Activated CD8-positive, alpha-beta memory T cell treated with anti-CD3 and anti-CD28 coated beads, Interleukin-2, amount 10 ng/mL, durations not matched to agents 7 days and 5 days (primary cell): ENCODE measurements at places on chromosomes 11 and 22.

DNA sequence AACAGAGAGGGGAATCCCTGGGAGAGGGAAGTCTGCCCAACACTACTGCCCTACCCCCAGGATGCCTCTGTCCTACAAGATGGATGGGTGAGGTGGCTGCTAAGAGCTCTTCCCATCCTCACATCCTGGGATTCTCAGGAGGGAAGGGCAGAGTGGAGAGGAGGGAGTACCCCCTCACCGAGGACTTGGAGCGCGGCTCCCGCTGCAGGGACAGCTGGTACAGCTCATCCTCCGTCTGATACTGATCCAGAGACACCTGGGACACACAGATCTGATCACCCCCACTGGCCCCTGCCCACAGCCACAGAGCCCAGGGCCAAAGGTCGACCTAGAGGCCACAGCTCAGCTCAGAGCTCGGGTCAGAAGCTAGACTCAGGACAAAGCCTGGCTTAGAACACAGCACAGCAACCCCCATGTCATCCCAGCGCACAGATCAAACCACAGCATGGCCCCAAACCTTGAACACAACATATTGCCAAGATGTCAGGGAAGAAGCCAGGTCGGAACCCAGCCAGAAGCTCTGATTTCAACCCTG, 8.2 kb downstream of the RASGRP2 start:
- H3K36me3 ChIP-seq: peaks cover 21% of the 10 kb centered on the region
- H3K4me1 ChIP-seq: peaks cover 5% of the 10 kb centered on the region

GRCh38 chr11:111077530-111078322, 167.8 kb upstream of the POU2AF2 start:
- no peak overlapping the region for H3K4me3 ChIP-seq
- DNase-seq: no peak
- no peaks in the 10 kb centered on the region for H3K36me3 ChIP-seq
- no peak overlapping the region for H3K27ac ChIP-seq
- H3K27me3 ChIP-seq: no peaks in the 10 kb centered on the region
- no peaks in the 10 kb centered on the region for H3K4me1 ChIP-seq

DNA sequence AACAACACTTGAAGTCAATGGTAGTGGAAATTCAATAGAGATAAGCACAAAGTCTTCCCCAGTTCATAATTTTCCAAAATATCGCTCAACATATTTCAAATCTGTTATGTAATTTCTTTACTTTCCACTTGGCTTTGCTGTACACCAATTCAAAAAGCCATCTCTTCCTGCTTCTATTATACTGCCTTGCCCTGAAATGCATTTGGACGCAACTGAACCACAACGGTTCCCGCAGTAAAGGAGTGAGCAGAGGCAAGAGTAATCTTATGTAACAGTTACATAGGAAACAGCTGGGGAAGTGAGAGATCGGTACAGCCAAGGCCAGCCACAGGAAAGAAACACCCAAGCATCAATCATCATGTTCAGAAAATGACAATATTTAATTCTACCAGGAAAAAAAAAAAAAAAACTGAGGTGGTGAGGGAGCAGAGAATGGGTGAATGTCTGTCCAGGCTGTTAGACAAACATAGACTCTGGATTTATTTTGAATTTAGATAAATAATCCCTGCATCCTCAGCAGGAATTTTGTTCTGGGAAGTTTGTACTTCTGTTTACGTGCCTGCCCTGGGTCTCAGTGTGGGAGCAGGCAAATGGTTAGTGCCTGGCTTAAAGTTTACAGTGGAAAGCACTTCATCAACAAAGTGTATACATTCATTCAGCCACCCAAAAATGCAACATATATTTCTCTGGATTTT, 392.2 kb downstream of the ETS1 start:
- no peak overlapping the region for H3K27ac ChIP-seq

DNA sequence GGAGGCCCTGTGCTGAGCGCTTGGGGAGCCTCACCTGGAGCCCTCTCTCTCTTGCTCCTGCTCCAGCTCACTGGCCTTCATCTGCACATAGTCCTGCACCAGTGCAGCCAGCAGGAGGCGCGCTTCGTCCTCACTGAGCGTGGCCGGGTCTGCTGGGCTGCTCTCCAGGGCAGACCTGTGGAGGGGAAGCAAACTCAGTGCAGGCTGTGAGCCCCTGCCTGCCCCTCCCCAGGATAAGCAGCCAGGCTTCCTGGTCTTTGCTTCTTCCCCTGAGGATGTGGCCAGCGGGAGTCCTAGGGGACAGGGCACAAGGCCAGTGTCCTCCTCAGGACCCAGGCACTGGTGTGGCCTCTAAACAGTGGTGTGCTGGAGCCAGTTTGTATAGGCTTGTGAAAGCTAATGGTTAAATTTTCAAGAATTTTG, 2.2 kb downstream of the CALCA start:
- H3K27me3 ChIP-seq: peaks cover 70% of the 10 kb centered on the region
- H3K4me3 ChIP-seq: no peak overlapping the region
- peak; percentile 65 for DNase-seq
- no peak overlapping the region for H3K27ac ChIP-seq
- H3K36me3 ChIP-seq: no peaks in the 10 kb centered on the region

DNA sequence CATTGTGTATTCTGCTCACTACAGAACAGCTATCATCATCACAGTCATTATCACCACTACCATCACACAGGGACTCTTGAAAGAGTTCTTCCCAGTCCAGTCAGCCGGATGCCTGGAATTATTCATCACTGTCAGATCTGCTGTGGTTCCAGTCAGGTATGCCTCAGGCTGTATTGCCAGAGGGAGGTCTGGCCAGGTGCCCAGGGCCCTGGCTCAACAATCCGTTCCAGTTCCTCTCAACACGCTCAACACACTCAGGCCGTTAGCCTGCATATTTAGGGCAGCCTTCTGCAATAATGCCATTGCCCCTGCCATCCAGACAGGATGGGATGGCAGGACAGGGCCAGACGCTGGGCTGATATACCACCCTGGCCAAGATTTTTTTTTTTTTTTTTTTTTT, 28.6 kb upstream of the RASL10A start:
- H3K4me3 ChIP-seq: no peak overlapping the region
- peaks cover 2% of the 10 kb centered on the region for H3K4me1 ChIP-seq

- no peaks in the 10 kb centered on the region for H3K27me3 ChIP-seq
- peak overlapping the region; percentile 50 for H3K27ac ChIP-seq
- peaks cover 17% of the 10 kb centered on the region for H3K36me3 ChIP-seq
- no peak overlapping the region for H3K4me3 ChIP-seq
These were observed 13.3 kb upstream of the MICALL1 start for GRCh38 chr22:37892566-37893335.

GRCh38 chr11:125992893-125993292, 47.0 kb downstream of the VSIG10L2 start:
- H3K36me3 ChIP-seq: no peaks in the 10 kb centered on the region
- no peak overlapping the region for H3K4me3 ChIP-seq
- H3K27me3 ChIP-seq: peaks cover 29% of the 10 kb centered on the region
- H3K4me1 ChIP-seq: peaks cover 10% of the 10 kb centered on the region
- H3K27ac ChIP-seq: no peak overlapping the region

- peak overlapping the region; percentile 93 for H3K27ac ChIP-seq
- peaks cover 37% of the 10 kb centered on the region for H3K4me1 ChIP-seq
- peaks cover 26% of the 10 kb centered on the region for H3K36me3 ChIP-seq
- H3K27me3 ChIP-seq: peaks cover 24% of the 10 kb centered on the region
These were observed 508 bp upstream of the FLI1 start for GRCh38 chr11:128693416-128693712.

- H3K27ac ChIP-seq: no peak overlapping the region
- no peak overlapping the region for H3K4me3 ChIP-seq
- no peaks in the 10 kb centered on the region for H3K27me3 ChIP-seq
- no peaks in the 10 kb centered on the region for H3K4me1 ChIP-seq
- H3K36me3 ChIP-seq: no peaks in the 10 kb centered on the region
These were observed 102.4 kb upstream of the FIBIN start for GRCh38 chr11:26891501-26891900.

- no peaks in the 10 kb centered on the region for H3K36me3 ChIP-seq
- no peaks in the 10 kb centered on the region for H3K27me3 ChIP-seq
- no peak for DNase-seq
These were observed 112.5 kb upstream of the ANO3 start for GRCh38 chr11:26219183-26220117.

DNA sequence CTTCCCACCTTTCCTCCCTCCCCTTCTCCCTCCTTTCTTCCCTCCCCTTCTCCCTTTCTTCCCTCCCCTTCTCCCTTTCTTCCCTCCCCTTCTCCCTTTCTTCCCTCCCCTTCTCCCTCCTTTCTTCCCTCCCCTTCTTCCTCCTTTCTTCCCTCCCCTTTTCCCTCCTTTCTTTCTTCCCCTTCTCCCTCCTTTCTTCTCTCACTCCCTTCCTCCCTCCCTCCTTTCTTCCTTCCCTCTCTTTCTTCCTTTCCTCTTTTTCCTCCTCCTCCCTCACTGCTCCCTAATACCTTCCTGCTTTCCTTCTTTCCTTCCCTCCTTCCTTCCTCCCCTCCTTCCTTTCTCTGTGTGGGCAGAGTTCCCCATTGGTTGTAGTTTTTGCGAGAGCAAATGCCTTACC, 76.1 kb downstream of the PGR start:
- H3K4me3 ChIP-seq: no peak overlapping the region
- DNase-seq: no peak
- H3K36me3 ChIP-seq: no peaks in the 10 kb centered on the region
- H3K4me1 ChIP-seq: no peaks in the 10 kb centered on the region
- no peak overlapping the region for H3K27ac ChIP-seq

DNA sequence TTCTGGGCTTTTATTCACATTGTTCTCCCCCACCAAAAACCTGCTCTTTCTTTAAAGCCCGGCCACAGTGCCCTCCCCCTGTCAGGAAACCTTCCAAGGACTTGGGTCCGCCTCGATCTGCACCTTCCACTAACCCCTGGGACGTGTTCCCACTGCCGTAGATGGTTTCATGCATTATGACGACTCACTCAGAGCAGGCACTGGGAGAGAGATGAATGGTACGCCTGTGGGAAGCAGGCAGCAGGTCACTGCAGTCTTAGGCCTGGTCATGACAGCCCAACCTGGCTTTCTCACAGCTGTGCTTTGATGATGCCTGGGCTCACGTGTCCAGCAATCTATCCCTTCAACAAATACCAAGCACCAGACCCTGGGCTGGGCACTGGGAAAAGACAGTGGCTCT, 115.7 kb downstream of the WNT7B start:
- H3K27me3 ChIP-seq: peaks cover 33% of the 10 kb centered on the region
- H3K4me3 ChIP-seq: no peak overlapping the region
- no peaks in the 10 kb centered on the region for H3K36me3 ChIP-seq
- no peak for DNase-seq

DNA sequence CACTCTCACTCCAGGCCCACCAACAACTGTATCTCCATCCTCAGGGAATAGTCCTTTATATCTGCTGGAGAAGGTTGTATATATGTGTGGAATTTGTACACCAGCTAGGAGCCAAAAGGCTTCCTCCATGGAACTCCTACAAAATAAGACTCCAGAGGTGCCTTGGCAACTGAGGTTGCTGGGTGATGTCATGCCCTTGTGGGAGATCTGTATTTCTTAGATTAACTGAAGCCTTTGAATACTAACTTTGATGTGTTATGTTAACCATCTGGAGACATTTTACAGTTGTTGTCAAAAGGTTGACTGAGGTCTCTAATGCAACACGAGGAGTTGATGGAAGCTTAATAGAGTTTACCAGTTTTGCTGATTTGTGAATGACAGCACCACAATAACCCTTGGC, 139.5 kb upstream of the TTC12 start:
- no peaks in the 10 kb centered on the region for H3K4me1 ChIP-seq
- H3K27me3 ChIP-seq: peaks cover 33% of the 10 kb centered on the region
- H3K4me3 ChIP-seq: no peak overlapping the region
- no peaks in the 10 kb centered on the region for H3K36me3 ChIP-seq

- H3K4me1 ChIP-seq: no peaks in the 10 kb centered on the region
- no peak for DNase-seq
- H3K27me3 ChIP-seq: no peaks in the 10 kb centered on the region
- no peak overlapping the region for H3K4me3 ChIP-seq
- no peak overlapping the region for H3K27ac ChIP-seq
These were observed 13.2 kb downstream of the EMID1 start for GRCh38 chr22:29218758-29219408.

DNA sequence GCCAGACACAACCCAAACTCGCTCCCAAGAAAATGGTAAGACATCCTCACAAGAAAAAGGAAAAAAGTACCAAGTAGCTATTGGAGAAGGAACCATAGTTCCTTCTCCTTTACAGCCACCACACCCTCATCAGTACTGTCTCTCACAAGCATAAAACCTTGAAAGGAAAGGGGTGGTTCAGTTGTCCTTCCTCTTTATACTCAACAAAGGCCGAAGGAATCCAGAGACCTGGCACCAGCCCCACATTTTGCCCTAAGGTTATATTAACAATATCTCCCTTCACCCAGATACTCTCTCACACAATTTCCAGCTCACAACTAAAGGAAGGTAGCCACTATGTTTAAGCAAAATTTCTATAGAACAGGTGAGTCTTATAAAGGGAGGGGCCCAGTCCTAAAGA, 8.5 kb downstream of the FHIP1B start:
- no peaks in the 10 kb centered on the region for H3K27me3 ChIP-seq
- no peak overlapping the region for H3K27ac ChIP-seq
- H3K36me3 ChIP-seq: peaks cover 20% of the 10 kb centered on the region
- H3K4me3 ChIP-seq: no peak overlapping the region

GRCh38 chr11:26700574-26701235, 21.2 kb downstream of the SLC5A12 start:
- H3K27ac ChIP-seq: no peak overlapping the region
- H3K4me3 ChIP-seq: no peak overlapping the region
- H3K27me3 ChIP-seq: no peaks in the 10 kb centered on the region
- no peaks in the 10 kb centered on the region for H3K4me1 ChIP-seq
- no peak for DNase-seq
- no peaks in the 10 kb centered on the region for H3K36me3 ChIP-seq

DNA sequence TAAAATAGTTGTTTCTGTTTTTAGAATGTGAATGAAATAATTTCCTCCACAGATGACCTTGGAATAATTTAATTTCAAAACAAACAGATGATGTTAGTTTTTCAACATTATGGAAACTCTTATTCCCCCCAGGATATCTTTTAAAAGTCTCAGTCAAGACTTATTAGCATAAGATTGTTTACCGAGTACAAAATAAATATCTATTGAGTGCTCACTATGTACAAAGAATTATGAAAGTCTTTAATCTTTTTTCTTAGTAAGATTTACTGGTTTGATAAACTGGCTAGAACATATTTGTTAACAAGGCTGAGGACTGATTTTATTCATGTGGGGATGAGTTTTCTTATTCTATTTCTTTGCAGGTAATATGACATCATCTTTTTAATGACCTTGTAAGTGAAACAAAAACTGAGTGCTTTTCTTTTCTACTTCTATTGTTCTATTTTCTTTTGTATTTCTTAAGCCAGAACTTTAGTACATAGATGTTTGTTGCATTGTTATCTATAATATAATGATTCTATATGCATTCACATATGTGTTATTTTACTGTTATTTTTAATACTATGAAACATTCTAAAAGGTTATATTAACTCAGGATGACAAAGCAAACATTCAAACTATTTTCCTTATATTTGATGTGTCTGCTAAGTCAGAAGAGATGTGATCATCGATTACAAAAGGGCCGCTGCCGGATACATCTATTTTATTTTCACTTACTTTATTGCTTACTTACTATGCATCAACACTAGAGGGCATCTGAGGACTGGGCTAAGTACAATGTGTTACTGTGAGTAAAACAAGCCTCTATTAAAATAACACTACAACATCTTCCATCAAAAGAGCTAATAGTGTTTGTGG, 111.0 kb upstream of the ARHGAP42 start:
- no peaks in the 10 kb centered on the region for H3K36me3 ChIP-seq
- H3K4me1 ChIP-seq: no peaks in the 10 kb centered on the region
- H3K27me3 ChIP-seq: no peaks in the 10 kb centered on the region
- no peak for DNase-seq
- no peak overlapping the region for H3K4me3 ChIP-seq

GRCh38 chr22:33519071-33519973, 401.0 kb downstream of the LARGE1 start:
- no peak for DNase-seq
- no peaks in the 10 kb centered on the region for H3K36me3 ChIP-seq
- H3K4me1 ChIP-seq: no peaks in the 10 kb centered on the region
- H3K27me3 ChIP-seq: no peaks in the 10 kb centered on the region
- H3K27ac ChIP-seq: no peak overlapping the region

GRCh38 chr11:101867951-101868350, 46.9 kb upstream of the CEP126 start:
- H3K4me3 ChIP-seq: no peak overlapping the region
- H3K36me3 ChIP-seq: peaks cover 1% of the 10 kb centered on the region
- no peaks in the 10 kb centered on the region for H3K4me1 ChIP-seq
- no peak overlapping the region for H3K27ac ChIP-seq
